Posterior vena cava (tissue), 2 donors: ENCODE measurements at places on chromosomes 3 and 15. TPM values are rescaled to one million over a fixed set of nuclear protein-coding genes. Genes with fewer than 3 reads are reported as not detected.

The ACP3 gene
- 1.3 TPM for total RNA-seq

The TRAIP gene
- 2.2 TPM for total RNA-seq

The KPNA4 gene
- 91.6 TPM for total RNA-seq

The GOLGA6L4 gene
- total RNA-seq, result 5.0 TPM

The GABRB3 gene
- total RNA-seq, result 1.6 TPM
